Stimulated activated CD4-positive, alpha-beta T cell treated with anti-CD3 and anti-CD28 coated beads, Interleukin-1b, Interleukin-23, amount 100 ng/mL, for 1 hour (primary cell): ENCODE measurements at places on chromosomes 11 and 22.

- DNase-seq: no peak
Measured at GRCh38 chr11:71283971-71284441, 31.6 kb upstream of the SHANK2 start.

GRCh38 chr11:72751116-72752087 lies 806 bp downstream of the ARAP1 start:
- DNase-seq: no peak

DNA sequence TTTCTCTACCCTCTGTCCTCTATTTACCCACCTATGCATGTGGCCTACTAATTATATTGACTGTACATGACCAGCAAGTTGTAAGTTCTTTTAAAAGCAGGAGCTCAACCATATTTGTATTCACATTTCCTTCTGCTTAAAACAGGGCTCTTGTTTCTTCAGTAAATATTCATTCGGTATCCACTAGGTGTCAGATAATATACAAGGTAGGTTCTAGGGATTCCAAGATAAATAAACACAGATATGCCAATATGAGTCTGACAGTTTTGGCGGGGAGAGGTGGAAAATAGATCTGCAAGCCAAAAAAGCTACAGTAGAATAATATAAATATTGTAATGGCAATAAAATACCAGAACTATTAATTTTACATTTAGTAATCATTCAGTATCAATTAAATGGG lies 15.3 kb upstream of the RAB30 start:
- DNase-seq: no peak

DNA sequence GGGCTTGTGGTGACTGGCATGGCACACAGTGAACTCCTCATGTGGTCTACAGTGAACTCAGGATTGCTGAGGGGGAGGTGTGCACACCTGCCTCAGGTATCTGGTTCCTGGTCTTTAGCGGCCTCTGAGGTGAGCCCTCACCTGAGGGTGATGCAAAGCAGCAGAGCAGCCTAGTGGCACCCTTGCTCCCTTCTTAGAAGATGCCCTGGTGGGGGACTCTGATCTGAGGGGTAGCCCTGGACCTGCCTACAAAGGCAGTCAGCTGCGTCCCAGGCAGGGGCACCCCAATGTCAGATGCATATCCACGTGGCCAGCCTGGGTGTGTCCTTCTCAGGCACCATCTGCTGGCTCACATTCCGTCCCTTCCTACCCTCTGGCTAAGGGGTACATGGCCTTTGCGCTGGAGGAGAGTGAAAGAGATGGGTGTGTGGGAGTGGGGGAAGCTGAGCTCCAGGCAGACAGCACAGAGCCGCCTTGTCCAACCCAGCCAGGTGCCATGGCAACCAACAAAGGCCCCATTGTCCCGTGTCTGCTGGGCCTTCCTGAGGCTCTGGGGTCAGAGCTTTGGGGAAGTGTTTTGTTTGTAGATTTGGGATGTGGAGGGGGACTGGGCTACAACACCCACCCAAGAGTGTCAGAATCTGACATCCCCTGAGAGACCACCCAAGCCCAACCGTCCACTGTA lies 5.8 kb downstream of the PLEKHB1 start:
- no peak for DNase-seq

- DNase-seq: no peak
Measured at GRCh38 chr22:28601915-28602314, 77.7 kb downstream of the TTC28 start.

- DNase-seq: no peak
Measured at GRCh38 chr11:70352100-70352499, 46.2 kb upstream of the CTTN start.

GRCh38 chr11:85029964-85030363 lies 597.2 kb downstream of the DLG2 start:
- no peak for DNase-seq

GRCh38 chr22:45430871-45431270 lies 17.4 kb downstream of the RIBC2 start:
- no peak for DNase-seq

DNA sequence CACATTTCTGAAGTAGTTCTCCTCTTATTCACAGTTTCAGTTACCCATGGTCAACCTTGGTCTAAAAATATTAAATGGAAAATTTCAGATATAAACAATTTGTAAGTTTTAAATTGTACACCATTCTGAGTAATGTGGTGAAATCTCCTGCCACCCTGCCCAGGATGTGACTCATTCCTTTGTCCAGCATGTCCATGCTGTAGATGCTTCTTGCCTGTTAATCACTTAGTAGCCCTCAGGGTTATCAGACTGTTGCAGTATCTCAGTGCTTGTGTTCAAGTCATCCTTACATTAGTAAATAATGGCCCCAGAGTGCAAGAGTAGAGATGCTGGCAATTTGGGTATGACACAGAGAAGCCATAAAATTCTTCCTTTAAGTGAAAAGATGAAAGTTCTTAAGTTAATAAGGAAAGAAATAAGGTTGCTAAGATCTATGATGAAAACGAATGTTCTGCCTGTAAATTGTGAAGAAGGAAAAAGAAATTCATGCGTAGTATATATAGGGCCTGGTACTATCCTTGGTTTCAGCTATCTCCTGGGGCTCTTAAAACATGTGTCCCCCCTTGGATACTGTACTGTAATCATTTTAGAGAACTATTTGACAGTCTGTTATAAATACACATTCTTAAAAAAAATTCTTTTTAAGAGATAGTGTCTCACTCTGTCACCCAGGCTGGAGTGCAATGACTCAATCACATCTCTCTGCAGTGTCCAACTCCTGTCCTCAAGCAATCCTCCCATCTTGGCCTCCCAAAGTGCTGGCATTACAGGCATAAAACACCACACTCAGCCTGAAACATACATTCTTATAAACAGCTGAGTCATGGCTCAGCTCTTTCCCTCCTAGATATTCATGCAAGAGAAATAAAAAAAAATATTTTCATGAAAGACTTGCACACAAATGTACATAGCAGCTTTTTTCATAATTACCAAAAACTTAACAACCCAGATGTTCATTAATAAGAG lies 31.3 kb downstream of the MTNR1B start:
- no peak for DNase-seq

DNA sequence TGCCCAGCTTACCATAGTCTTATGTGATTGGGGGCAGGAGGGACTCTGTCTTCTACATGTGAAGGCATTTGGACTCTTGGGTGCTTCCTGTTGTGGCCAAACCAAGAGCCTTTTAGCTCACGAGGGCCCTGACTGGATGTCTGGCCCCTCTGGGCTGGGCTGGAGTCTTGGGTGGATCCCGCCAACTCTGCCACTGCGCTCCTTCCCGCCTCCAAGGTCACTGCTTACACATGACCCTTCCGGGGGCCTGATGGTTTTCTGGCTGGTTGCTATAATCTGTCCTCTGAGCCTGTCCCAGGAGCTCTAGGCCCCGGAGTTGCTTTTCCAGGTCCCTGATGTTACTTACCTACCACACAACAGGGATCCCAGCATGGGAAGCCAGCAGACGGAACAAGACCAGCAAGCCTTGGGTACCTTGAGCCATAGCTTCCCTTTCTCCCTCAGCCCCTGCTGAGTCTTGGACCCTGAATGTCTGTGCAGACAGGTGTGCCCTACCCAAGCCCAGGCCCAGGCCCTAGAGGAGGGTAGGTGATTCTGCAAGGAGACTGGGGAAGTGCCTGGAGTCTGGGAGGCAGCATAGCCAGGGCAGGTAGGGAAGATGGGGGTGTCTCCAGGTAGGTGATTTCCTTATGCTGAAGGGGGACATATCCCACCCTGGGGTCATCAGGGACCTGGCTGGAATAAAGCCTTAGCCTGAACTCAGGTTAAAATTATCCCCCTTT lies 100.3 kb downstream of the TSPAN18 start:
- no peak for DNase-seq

- peak; percentile 12 for DNase-seq
Measured at GRCh38 chr11:13238879-13239514, 38.6 kb upstream of the BMAL1 start.

- no peak for DNase-seq
Measured at GRCh38 chr11:44585421-44585820, 20.0 kb downstream of the CD82 start.

DNA sequence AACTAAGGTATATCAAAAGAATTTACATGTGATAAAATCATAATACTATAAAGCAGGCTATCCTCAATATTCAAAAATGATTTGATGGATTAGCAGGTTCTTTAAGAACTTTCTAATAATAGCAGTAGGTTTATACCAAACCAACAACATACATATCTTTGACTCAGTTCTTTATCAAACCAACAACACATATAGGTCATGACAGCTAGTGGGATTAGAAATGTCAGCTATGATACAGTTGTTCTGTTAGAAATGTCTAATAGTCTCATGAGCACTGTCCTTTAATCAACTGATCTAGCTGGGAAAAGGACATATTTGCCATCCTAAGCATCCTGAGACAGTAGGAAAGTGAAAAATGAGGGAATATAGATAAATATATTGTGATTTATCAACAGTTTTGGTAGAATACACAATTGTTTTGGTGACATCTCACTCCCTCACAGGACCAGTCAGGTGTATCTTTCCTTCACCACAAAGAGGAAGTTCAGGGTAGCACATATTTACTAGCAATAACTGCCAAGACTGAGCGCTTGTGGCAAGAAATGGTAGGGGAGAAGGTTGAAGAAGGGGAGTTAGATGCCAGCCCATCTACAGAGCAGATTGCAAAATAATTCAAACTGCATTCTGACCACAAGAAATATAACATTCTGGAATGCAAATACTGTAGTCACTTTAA lies 90.8 kb upstream of the APOA1 start:
- DNase-seq: no peak

DNA sequence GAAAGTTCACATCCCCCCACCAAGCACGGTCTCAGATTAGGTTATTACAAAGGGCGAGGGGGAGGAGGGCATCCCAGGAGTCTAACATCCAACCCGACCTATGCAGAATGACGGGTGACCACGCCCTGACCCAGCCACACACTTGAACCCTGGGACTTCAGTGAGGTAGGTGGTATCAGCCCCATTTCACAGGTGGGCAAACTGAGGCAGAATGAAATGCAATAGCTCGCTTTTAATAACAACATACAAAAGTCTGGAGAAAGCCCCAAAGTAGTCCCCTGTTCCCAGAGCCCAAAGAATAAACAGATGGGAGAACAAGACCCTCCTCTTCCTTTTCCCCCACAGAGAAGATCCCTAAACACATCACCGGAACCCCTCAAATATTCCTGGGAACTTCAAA lies 31.9 kb downstream of the NUP50 start:
- DNase-seq: no peak

DNA sequence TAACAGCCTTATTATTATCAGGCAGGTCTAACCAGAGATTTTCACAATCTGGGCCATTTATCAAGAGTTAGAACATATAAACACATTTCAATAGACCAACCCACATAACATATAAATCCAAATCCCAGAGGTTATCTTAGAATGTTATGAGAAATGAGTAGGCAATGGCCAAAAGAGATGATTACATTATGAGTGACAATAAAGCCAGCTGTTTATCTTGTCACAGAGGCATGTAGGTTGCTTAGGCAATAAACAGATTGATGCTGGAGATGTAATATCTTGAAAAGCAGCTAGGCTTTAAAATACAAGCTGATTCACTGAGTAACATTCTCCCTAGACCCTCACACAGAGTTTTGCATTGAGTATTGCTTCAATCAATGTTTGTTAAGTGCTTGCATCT lies 148.5 kb upstream of the SESN3 start:
- DNase-seq: no peak

GRCh38 chr11:115693002-115693401 lies 188.8 kb upstream of the CADM1 start:
- DNase-seq: no peak

DNA sequence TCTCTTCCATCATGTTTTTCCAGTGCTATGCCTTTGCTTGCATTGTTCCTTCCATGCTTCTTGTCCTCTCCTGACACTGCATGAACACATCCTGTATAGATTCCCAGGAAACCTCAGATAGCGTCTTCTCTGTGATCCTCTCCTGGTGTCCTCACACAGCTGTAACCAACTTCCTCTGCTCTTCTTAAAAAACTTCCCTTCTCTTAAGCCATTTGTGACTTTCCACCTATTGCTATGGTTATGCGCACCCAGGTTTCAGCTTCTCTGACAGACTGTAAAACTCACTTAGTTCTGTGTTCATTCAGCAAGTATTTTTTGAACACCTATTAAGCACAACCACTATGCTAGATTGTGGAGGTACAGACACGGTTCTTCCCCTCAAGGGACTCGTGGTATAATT lies 5.1 kb upstream of the APLP2 start:
- DNase-seq: no peak

DNA sequence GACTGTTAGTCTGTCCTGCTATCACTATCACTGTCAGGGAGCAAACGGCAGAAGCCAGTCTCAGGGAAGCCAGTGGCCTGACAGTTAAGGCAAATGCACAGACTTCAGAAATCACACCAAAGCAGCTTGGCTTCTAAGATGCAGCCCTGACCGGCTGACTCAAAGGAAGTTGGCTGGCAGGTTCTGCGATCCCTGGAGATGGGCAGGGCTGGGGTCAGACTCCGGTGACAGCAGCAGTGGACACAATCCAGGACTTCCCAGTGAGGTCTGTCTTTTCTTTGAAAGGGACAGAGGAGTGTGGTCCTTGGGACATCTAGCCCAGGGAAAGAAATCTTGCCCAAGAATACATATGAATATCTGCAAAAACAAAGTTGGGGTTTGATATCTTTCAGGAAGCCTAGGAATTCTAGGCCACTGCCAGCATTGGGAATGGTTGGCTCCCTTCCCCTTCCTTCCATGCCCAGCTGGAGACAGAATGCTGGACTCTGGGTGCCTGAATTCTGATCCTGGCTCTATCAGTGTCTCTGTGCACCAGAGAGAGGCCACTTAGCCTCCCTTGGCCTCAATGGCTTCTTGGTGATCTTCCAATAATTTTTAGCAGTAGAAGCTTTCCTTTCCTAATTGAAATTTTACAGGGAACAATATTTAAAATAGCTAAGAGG lies 108.9 kb downstream of the KIRREL3 start:
- no peak for DNase-seq

DNA sequence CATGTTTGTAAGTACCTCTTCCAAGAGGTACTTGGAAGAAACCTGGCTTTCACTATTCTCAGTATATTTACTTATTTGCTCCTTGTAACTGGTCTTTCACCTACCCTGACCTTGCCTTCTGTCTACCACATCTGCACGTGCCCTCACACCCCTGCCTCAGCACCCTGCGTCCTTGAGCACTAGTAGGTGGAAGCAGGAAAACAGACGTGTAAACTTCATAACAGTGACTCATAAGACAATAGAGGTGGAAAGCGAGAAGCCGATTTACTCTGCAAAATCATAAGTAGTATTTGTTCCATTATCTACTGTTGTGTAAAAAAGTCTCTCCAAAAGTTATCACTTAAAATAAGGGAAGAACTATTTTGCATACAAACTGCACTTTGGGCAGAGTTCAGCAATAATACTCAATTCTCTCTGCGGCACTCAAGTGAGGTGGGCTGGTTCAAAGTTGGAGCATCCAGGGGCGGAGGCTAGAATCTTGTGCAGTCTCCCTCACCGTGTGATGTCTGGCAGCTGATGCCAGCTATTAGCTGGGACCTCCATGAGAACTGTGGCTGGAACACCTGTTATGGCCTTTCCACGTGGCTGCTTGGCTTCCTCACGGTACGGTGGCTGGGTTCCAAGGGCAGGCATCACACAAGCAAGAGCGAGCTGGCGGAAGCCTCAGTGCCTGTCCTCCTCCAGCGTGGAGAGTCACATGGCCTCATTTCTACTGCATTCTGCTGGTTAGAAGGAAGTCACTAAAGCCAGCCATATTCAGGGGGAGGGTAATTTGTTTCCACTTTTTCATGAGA lies 30.4 kb downstream of the PACS1 start:
- DNase-seq: peak; percentile 18

- DNase-seq: no peak
Measured at GRCh38 chr22:32823024-32823730, 21.7 kb downstream of the TIMP3 start.
